ENCODE measurements at places on chromosomes 1 and 21.

DNA sequence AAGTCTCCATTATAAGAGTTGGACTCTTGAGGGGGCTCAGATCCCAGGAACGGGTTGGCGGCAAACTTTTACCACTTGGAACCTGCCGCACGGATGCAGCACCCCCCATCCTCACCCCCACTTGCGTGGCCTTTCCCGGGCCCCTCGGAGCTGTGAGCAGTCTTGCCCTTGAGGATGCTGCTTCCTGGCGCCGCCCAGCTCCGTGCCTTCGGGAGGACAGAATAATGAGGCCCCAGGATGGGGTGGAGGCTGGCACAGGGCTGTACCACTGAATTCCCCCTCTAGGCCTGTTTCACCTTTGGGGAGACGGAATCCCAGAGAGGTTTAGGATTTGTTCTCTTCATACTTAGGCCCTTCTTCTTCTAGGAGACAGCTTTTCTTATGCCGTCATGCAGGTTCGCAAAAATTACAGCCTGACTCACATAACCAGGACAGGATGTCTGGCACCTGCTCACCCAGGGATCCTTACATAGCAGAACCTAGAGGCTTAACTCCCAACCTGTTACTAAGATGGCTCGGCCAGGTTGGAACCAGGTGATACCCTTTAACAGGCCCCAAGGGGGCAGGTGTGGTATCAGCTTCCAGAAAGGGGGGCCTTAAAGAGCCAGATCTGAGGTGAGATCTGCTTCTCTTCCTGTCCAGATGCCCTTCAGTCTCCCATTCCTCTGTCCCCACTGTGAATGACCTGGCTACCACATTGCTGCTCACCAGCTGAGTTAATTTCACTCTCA, 1.5 kb downstream of the TRNP1 start:
- peak; percentile 54 for DNase-seq

- DNase-seq: no peak
Observed at GRCh38 chr1:56719171-56719570, 74.1 kb downstream of the PRKAA2 start.

GRCh38 chr1:39282537-39283216, 78.2 kb downstream of the MACF1 start:
- DNase-seq: no peak

- DNase-seq: no peak
Observed at GRCh38 chr1:60487565-60488345, 414.2 kb upstream of the C1orf87 start.

DNA sequence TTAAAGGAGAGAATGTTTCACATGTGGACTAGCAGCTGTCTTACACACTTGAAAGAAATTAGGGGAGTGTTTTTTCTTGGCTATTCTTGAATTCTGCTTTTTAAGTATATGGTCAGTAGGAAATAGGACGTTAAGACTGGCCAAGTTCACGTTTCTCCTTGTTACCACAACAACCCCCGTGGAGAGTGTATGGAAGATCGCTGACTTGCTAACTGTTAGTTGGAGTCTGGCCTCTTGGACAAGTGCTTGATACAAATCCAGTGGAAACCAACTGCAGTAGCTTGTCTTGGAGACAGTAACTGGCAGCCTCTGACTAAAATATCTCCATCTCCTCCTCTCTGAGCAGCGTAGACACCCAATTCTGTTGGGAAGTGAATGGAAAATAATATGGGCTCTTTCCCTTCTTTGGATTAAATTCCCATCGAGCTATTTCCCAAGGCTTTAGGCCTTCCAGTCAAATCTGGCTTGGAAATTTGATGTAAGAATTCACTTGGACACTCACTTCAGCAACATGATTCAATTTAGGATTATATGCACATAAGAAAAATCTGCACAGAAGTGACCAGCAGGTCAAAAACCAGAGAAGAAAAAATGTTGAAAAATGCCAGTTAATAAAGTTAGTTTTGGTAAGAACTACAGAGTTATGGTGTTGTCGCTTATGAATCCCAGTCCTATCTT, 3.6 kb upstream of the NFIA start:
- DNase-seq: peak; percentile 48

GRCh38 chr1:46549697-46550681, 1.5 kb downstream of the KNCN start:
- peak; percentile 85 for DNase-seq

DNA sequence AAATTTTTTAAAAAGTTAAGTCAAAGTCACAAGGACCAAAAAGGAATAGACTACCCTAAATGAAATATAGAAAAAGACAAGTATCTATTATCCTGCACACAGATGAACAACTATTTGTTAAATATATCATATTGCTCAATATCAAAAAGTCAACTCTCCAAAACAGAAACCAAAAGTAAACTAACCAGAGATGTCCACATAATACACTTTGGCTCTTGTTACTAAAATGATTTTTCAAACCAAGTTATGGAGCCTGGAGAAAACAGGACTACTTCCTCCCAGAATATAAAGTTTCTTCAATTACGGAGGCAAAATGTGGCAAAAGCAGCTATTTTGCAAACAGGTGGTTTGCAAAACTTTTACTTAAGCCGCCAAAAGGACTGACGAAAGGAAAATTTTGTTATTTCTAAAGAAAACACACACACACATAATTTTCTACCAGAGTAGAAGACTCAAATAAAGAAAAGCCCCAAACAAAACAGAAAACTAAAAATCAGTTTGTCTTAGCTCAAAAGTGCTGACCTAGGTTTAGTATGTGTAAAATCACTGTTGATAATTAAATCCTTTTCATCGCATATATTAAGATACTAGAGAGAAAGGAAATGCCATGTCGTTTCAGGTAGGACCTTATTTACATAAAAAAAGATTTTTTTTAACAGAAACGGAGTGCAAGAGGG, 1.1 kb downstream of the DPYD start:
- DNase-seq: no peak

DNA sequence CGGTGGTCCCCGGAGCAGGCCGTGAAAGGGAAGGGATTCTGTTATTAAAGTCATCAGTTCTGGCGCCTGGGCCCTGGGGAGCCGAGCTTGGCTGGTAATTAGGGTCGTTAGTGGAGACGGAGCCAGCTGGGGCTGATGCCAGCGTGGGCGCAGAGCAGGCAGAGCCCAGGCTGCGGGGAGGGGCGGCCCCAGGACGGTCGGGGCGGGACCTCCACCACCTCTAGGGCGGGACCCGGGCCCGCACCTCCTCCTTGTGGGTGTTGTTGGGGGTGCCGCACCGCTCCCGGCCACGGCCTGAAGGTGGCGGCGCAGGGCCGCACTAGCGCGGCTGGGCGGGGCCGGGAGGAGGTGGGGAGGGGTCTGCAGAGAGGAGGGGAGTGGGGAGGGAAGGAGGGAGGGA, 470.6 kb downstream of the PTPRU start:
- peak; percentile 90 for DNase-seq

DNA sequence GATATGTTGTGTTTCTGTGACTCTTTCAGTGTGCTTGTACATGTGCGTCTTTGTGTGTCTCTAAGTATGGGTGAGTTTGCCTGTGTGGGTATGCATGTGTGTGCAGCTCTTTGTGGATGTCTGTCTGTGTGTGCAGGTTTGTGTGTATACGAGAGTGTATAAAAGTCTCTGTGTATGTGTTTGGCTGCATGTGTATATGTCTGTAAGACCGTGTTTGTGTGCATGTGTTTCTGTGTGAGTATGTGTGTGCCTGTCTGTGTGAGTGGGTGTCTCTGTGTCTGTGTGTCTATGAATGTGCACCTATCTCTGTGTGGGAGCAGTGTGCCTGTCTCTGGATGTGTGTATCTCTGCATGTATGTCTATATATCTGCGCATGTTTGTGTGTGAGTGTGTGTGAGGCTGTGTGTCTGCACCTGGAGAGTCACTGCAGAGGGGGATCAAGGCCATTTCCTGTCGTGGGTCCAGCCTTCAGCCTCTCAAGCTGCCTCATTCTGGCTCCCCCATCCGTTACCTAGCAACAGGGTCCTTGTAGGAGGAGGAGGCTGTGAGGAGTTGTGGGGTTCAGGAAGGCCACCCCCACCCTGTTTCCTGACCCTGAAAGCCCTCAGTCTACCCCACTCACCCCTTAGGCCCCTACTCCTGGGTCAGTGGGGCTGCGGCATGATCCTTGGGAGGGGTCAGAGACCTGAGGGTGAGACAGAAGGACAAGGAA, 10.4 kb downstream of the FGR start:
- DNase-seq: no peak

Data from eye (tissue), 1 donor.